ENCODE measurements at places on chromosomes 6 and 20.
A peak's percentile ranks its signal among the peaks of the same experiment; 100 is the strongest.

- no peak for DNase-seq
These were observed 4.0 kb downstream of the CD40 start for GRCh38 chr20:46122071-46122470.

- DNase-seq = no peak
These were observed 73.5 kb downstream of the FYN start for GRCh38 chr6:111799576-111800258.

DNA sequence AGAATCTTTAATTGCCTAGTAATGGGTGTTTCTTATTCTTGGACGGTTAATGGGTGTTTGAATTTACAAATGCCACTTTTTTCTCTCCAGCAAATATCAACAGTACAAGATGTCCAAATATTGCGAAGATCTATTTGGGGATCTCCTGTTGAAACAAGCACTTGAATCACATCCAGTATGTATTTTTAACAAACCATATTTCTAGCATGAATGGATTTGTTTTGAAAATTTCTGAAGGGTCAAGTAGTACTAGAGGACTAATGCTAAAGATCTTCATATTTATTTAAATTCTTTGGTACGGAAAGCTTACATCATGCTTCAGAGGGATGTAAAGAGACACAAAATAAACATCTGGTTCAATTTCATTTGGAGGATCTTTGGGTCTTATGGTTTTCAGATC, 123.9 kb upstream of the LAMP5 start:
- no peak for DNase-seq

DNA sequence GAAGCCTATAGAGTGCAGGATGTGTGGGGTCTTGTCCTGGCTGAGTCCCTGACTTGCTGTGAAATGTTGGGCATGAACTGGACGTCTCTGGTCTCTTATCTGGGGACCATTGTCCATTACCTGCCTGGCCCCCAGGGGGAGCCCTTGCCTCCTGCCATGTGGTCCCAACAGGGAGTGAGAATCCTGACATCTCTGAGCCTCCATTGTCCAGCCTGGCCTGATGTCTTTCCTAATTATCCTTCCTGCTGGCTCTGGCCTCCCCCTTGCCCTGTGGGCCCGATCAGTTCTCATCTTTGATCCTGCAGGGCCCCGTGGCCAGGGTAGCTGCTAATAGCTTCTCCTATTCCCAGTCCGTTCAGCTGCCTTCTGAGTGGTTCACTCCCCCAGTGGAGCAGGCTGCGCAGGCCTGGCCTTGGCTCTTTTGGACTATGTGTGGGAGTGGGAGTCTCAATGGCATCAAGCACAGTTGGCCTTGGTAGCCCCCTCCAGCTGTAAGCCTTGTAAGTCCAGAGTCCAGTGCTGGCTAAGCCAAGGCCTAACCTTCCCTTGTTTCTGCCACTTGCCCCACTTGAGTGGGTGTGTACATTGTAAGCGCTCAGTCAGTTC, 77.9 kb upstream of the RALY start:
- no peak for DNase-seq

DNA sequence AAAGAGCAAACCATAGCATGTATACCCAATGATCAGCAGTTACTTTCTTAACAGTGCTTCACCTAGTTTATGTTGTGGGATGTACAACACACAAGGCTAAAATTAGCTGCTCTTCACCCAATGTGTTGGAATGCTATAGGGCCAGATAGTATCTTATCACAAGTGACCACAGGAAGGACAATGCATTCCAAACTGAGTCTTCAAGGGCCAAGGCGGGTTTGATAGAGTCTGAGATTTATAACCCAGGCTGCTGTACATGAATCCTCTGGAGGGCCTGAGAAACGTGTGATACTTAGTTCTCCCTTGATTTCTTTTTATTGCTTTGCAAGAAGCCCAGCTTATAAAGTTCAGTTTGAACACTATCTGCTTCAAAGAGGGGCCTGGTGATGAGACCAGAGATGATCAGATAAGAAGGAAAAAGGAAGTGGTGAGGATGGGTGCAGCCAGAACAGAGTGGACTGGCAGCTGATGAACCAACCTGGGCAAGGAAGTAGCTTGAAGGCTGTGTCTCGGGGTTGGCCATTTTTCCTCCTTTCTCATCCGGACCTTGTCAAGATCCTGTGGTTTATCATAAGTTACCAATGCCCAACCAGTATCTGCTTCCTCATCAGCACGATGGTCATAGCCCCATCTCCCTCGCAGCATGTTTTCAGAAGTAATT, 62.2 kb upstream of the BMP2 start:
- no peak for DNase-seq

GRCh38 chr20:57261457-57262251, 4.8 kb downstream of the BMP7 start:
- no peak for DNase-seq

GRCh38 chr6:139496654-139497344, 122.4 kb upstream of the CITED2 start:
- DNase-seq = no peak

- DNase-seq = no peak
These were observed 42.8 kb upstream of the RALGAPA2 start for GRCh38 chr20:20755231-20755630.

DNA sequence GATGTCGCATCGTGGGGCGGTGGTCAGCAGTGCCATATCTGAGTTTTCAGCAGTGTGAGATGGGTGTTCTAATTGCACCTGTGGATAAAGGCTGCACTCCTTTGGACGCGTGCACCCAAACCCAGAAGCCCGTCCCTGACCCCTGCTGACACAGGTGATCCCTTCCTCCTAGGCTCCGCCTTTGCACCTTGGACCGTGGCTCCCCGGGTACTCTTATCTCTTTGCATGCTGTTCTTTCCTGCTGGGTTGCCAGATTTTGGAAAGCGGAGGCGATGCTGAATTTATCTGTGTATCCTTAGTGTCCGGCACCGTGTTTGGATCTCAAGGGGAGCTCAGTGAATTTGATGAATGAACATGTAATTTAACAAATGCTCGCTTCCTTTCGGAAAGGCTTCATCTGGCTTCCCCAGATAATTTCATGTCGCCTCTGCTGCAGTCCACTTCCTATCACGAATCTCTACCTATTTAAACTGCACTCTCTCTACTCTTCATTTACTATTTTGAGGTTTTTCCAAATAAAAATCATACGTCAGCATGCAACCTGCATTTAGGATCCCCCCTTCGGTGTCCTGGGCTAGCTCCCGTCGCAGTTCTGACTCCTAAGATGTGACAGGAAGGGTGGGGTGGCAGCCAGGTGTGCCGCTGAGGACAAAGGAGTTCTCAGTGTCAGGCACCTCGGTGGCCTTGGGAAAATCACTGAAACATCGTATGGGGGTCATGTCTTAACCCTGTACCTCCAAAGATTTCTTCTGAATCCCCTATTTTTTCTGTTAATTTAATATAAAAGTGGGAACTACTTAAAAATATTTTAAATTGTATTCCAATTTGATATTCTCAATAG, 753 bp upstream of the PERP start:
- peak; percentile 57 for DNase-seq

DNA sequence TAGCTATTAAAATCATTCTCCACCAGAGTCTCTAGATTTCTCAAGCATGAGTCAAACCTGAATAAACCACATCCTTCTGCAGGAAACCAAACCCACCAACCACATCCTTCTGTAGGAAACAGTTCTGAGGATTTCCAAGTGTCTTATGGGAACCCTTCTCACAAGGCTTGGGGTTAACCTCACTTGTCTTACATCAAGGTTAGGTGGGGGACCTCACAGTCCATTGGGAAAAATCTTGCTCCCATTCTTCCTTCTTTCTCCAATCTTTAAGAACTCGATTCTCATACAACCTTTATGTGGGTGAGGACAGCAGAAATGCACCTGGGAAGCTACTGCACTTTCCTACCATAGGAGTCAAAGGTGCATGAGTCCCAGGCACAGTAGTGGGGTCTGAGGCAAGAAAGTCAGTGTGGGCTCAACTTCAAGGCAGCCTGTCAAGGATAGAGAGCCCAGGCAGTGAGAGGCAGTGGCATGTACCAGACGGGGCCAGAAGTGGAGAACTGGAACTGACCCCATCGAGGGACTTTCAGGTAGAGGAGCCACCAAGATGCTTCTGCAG, 114.5 kb downstream of the SLC22A3 start:
- DNase-seq = no peak

- peak; percentile 47 for DNase-seq
These were observed 35.3 kb downstream of the CD24 start for GRCh38 chr6:106939208-106939607.

DNA sequence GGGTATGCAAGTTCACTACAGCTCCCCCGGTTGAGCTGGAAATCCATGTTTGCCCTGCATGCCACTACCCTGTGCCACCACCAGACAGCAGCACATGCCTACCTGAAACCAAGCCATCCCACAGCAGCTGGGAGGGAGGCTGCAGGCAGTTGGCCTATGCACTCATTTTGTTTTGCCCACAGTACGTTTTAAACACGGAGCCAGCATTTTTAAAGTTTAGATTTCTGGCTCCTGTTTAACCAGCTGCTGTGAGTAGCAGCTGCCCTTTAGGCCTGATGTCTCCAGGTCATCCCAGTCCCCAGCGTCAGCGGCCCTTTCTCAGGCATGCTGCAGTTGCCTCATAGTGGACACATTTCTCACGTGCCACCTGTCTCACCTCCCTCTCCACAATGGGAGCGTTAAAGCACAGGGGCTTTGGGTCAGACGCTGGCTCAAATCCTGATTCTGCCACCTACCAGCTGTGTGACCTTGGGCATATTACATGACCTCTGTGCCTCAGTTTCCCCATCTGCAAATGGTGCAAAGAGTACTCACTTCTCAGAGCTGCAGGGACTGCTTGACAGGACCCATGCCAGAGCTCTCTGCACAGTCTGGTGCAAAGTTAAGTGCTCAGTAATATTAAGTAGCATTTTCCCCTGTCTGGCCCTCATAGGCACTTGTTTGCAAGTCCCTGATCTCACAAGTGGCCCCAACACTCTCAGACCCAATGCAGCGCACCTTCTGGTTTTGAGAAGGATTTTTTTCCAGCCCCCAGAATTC, 8.2 kb upstream of the UBE2V1 start:
- DNase-seq = peak; percentile 67

DNA sequence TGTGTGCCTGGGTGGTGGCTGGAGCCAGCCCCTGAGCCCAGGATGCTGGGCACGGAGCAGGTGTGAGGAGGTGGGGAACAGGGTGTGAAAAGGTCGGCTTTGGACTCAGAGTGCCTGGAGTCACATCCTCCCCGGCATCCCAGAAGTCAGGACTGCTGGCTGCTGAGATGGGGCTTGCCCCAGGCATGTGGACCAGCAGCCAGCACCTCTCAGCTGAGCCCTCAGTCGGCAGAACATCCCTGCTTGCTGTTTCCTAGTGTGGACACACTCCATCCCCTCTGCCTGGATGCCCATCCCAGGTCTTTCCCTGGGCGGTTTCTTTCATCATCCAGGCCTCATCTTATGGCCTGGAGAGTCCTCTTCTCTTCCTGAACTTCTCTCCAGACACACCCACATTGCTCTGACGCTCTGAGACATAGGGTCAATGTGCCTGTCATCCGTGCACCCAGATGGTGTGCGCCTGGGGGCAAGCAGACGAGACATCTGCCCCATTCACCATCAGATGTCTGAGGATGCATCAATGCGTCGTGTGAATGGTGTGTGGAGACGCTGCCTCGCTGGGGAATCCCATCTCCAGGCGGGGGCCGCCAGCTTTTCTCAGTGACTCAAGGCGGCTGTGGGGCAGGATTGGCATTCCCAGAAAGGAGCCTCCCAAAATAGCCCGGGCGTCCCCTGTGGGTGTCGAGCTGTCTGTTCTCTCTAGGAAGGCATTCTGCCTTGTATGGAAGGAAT, 104.2 kb downstream of the SYCP2 start:
- no peak for DNase-seq

DNA sequence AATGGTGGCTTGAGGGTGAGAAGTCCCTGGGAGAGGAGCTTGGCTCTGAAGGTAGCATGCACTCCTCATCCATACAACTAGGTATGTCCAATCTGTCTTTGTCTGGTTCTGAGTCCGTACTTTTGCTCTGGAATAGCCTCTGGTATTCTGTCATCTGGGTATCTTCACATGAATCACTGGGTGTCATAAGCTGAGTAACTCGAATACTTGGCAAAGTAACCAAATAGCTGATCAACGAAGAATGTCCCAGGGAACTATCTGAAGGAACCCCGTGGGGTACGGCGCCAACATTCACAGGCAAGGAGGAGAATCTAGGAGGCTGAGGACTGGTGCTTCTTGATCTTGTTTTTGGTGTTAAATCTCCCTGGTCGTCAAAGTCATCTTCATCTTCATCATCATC, 184.8 kb downstream of the HIVEP2 start:
- no peak for DNase-seq

DNA sequence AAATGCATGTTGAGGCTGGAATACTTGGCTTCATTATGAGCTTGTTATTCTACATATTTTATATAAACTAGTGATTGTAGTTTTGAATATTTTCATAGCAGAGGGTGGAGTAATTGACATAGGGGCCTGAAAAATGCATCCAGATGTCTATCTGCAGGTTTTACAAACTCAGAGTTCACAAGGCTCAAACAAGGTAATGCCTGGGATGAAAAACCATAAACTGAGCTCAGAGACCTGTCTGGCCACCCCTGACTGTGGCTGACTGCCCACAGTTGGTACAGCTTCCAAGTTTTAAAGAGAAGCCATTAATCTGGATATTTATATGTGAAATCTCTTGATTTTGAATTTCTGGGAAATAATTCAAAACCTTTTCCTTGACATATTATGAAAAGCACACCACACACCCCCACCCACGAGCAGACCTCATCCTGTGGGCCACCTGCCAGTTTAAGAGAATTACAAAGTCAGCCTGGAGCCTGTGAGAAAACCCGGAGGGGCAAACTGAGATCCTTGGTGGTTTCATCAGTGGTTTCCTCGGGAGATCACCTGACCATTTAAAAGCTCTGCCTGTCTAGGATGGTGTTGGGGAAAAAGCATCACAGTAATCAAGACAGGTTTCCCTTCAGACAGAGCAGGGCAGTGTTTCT, 230.1 kb downstream of the SAMD5 start:
- DNase-seq = no peak

- no peak for DNase-seq
These were observed 6.6 kb upstream of the GUCA1B start for GRCh38 chr6:42201382-42201781.

DNA sequence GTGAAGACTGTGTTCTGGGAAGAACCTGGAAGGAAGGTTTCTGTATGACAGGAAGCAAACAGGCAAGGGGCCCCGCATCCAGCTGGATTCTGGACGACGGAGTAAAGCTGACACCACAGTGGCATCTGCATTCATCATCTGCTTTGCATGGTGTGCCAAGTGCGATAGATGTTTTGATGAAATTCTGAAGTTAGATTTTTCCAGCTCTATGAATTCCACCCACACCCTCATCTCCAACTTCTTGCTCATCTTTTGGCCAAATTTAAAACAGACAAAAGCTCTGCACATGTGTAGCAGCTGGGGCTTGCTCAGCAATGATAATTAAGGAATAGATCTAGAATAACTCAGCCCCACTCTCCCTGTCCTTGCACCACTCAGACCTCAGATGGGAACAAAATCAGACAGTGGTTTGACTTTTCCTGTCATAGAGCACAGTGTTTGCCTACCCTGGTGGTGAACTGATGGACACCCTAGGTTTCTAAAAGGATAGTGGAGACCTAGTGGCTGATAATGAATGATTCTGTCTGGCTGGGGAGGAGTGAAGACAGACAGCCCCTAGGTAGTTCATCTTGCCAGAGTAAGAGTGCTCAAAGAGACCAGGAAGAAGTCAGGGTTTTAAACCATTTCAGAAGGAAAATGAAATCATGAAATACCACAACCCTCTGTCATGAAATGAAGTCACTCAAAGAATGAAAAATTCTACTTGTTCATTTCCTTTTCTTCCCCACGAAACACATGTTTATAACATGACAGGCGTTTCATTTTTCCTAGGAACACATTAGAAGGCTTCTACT, 85.8 kb downstream of the BCAS1 start:
- DNase-seq = no peak
